ENCODE measurements at places on chromosomes 2 and 18. TPM values are rescaled to one million over a fixed set of nuclear protein-coding genes. Genes with fewer than 3 reads are reported as not detected.

RAB3GAP1 gene
- total RNA-seq = 43.1 TPM

AQP12A gene
- total RNA-seq = not detected

ZNF892 gene
- 3.6 TPM for total RNA-seq

FN1 gene
- total RNA-seq = 3,127 TPM

PARD6G gene
- 25.0 TPM for total RNA-seq

REG3A gene
- not detected for total RNA-seq

CCDC141 gene
- 0.57 TPM for total RNA-seq

ALK gene
- total RNA-seq = not detected

ADI1 gene
- total RNA-seq = 34.2 TPM

FKBP1B gene
- total RNA-seq = 9.3 TPM

SRD5A2 gene
- not detected for total RNA-seq

SMYD1 gene
- not detected for total RNA-seq

All from bladder microvascular endothelial cell (primary cell).